Activated CD8-positive, alpha-beta memory T cell treated with anti-CD3 and anti-CD28 coated beads, Interleukin-2, amount 50 U/mL, for 48 hours (primary cell): ENCODE measurements at places on chromosomes 6 and 20.

GRCh38 chr6:138815797-138816528, 20.1 kb downstream of the ECT2L start:
- no peak for DNase-seq

DNA sequence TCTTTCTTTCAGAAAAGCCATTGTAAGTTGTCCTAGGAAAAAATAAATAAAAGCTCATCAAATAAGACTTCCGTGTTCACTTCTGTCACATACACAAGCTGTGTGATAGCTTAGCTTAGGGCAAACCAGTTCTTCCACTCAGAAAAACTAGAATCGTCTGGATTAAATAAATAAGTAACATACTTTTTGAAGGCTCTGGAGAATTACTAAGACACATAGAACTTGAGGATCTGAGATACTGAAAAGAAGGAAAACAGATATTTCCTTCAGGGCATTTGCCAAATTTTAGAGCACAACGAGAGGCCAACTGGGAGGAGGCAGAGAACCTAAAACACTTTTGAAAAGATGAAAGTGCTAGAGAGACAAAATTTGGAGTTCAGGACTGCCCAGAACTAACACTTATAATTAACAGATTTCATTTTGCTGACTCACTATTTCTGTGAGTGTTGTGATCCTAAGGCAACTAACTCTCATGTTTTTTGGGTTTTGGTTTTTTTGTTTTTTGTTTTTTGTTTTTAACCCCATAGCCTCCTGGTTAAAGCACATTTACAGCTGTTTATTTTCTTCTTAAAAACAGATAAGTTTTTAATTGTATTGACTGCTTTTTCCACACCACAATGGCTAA, 38.7 kb upstream of the THEMIS start:
- DNase-seq = no peak

DNA sequence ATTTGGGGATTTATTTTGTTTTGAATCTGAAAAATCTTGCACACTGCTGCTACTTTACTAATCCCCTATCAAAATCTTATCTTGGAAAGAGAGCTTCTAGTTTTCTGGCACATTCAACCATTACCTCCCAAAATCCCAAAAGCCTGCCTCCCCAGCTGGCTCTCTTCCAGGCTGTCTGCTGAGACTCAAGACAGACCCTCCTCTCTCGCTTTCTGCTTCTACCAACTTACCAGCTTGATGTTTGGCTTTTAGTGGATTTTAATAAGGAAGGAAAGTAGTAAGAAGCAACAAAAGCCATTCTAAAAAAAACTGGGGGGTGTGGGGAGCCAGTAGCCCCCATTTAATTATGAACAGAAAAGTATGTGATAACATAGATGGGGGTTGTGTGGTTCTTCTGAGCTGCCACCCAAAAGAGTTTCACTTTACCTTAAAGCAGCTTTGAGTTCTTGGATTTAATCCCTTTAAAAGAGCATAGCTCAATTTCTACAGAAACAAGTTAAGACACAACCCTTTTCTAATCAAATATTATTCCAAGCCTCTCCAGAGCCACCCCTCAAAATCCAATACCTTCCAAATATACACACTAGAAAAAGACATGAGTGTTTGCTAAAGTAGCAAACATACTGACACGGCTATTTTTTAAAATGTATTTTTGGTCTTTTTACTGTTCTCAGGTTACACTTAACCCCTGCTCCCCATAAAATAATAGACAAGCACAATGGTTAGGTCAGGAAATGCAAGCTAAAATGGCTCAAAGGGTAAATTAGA, 71.7 kb downstream of the ATP9A start:
- DNase-seq = no peak

DNA sequence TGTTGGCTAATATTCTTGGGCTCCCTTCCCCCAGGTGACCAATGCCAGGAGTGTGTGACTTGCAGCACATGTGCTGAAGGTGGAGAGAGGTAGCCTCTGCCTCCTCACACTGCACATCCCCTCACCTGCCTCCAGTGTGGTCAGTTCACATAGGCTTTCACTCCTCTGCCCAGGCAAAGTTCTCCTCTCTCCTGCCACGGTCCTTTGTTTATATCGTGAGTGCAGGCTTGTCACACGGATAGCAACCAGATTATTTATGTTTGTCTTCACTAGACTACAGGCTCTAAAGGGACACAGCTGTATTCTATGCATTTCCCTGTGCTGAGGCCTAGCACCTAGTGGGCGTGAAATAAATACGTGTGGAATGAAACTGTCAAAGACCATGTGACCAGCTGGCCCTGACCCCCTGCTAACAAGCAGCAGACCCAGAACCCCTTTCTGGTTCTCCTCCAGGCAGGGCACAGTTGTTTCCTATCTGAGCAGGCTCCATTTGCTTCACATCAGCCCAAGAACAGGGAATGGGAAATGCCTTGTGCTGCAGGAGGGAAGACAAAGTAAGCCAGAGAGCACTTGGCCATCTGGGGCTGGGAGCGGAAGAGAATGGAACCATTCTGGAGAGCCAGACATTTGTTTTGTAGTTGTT, 42.3 kb downstream of the UNC5CL start:
- DNase-seq = no peak

- DNase-seq = no peak
Measured at GRCh38 chr6:81088145-81088544, 664.3 kb downstream of the TENT5A start.
